ENCODE measurements at places on chromosomes 12 and 14.
A peak's percentile ranks its signal among the peaks of the same experiment; 100 is the strongest.

GRCh38 chr12:69425417-69425816 is 44.8 kb upstream of the FRS2 start:
- no peak for DNase-seq

GRCh38 chr14:68195126-68195525 is 375.5 kb downstream of the RAD51B start:
- DNase-seq: no peak

DNA sequence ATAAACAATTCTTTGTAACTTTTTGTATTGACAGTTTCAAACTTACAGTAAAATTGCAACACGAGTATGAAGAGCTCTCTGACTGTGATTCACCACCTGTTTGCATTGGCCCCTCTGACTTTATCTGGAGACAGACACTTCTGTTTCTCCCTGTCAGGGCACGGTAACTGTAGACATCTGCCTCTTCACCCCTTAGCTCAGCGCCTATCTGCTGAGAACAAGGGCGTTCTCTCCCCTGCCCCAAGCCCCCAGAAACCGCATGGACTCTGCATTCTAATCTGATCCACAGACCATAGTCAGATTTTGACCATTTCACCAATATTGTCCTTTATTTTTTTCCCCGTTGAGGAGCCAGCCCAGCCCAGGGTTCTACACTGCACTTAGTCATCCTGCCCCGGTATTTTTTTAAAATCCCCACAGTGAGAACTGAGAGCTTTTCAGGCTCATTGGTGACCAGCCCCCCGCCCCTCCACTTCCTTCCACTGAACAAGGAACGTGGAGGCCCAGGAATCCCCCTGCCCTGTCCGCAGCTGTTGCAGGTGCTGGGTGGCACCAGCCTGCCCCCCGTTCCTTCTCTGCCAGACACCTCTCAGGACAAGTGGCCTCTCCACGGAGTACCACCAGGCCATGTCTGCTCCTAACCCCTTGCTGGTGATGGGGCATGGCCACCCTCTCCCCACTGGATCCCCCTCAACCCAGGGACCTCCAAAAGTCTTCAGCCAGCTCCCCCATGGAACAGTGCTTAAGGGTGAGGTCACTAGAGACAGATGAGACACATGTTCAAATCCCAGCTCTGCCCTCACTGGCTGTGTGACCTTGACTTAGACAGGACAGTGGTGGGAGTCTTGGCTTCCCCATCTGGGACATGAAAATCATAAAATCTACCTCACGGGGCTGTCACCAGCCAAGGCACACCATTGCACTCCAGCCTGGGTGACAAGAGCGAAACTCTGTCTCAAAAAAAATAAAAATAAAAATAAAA is 11.2 kb downstream of the RHOF start:
- peak; percentile 53 for DNase-seq

- DNase-seq: no peak
Observed at GRCh38 chr14:61526405-61527312, 168.7 kb upstream of the HIF1A start.

DNA sequence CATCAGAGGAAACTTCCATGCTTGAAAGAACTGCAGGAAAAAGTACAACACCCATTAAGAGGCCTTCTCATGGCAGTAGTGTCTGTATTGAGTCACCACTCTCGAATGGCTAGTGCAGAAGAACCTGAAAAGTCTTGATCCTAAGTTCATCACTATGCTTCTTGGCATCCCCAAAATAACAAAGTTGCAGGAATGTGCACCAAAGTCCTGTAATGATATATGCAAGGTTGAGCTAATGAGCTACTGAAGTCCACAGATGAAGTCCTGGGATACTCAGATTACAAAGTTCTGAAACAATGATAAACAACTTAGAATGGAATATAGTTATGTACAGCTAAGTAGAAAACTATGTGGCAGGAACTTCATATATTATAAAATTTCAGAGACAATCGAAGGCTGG is 545.4 kb downstream of the FOXG1 start:
- DNase-seq: no peak

- DNase-seq: peak; percentile 62
Observed at GRCh38 chr14:54603362-54603761, 36.4 kb downstream of the SAMD4A start.

DNA sequence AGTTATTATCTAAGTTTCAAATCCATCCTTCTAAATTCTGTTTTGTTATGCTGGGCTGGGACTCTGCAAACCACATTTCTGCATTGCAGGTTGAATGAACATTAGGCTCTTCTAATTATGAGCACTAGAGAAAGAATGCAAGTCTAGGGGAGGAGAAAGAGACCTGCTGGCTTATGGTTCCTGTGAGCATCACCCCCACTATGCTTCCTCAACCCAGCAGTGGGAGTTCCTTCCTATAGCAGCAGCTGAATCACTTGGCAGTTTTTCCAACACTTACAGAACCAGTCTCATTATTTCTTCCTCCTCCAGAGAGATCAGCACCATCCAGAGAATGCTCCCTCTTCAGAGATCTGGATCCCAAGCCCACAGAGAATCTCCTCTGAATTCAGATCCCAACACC is 297.7 kb upstream of the CLEC14A start:
- no peak for DNase-seq

DNA sequence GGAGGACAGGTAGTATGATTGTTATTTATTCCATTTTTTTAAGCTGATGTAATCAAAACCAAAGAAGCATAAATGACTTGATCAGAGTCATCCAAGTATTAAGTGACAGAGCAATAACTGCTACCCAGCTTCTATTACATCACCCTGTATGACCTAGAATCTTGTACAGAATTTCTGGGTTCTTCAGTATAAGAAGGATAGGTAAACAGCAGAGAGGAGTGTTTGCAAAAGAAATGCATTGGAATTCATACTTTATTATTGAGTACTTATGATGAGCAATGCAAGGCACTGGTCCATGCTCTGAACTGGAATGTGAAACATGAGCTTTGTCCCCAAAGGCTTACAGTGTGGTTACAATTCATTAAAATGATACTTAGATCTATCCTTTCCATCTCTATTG is 916.8 kb downstream of the DIO2 start:
- DNase-seq: no peak

GRCh38 chr14:101481557-101481956 is 79.7 kb upstream of the DIO3 start:
- no peak for DNase-seq
